ENCODE measurements at places on chromosomes 2 and 18. TPM values are rescaled to one million over a fixed set of nuclear protein-coding genes. Genes with fewer than 3 reads are reported as not detected.

- no peak for DNase-seq
Observed at GRCh38 chr2:224469374-224469964, 67.6 kb upstream of the FAM124B start.

- no peak for DNase-seq
Observed at GRCh38 chr2:139457873-139458272, 677.7 kb upstream of the NXPH2 start.

- DNase-seq, result no peak
Observed at GRCh38 chr2:57408587-57408986, 638.0 kb upstream of the VRK2 start.

- DNase-seq, result no peak
Observed at GRCh38 chr2:122412360-122412759, 656.9 kb downstream of the TSN start.

MAL gene
- total RNA-seq, result not detected

PDE1A gene
- total RNA-seq, result not detected

All from OCI-LY7 (cell line).